ENCODE measurements at places on chromosomes 12 and 14.
A peak's percentile ranks its signal among the peaks of the same experiment; 100 is the strongest.

- no peak for DNase-seq
These were observed 7.1 kb downstream of the RHOF start for GRCh38 chr12:121786440-121786825.

- no peak for DNase-seq
These were observed 15.1 kb downstream of the XRCC3 start for GRCh38 chr14:103699901-103700752.

DNA sequence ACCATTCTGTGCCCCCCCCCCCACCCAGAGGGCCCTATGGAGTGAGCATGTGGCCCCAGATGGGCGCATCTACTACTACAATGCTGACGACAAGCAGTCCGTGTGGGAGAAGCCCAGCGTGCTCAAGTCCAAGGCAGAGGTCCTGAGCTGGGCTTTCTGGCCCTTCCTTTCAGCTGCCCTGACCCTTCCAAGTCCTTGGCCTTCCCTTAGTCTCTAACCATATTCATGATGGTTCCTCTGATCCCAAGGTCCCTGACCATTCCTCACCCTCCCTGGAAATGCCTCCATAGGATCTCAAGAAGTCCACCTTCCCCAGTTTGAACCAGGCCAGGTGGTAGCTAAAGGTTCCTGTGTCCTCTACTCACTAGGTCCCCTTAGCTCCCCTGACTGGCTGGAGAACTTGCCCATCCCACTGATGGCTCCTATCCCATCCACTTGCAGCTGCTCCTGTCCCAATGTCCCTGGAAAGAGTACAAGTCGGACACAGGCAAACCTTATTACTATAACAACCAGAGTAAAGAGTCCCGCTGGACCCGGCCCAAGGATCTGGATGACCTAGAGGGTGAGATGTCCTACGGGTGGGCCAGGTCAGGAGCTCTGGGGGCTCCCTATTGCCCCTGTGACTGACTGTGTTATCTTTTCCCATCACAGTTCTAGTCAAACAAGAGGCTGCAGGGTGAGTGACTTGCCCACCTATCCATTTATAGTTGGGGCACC lies 9.8 kb downstream of the PRPF40B start:
- DNase-seq = no peak

DNA sequence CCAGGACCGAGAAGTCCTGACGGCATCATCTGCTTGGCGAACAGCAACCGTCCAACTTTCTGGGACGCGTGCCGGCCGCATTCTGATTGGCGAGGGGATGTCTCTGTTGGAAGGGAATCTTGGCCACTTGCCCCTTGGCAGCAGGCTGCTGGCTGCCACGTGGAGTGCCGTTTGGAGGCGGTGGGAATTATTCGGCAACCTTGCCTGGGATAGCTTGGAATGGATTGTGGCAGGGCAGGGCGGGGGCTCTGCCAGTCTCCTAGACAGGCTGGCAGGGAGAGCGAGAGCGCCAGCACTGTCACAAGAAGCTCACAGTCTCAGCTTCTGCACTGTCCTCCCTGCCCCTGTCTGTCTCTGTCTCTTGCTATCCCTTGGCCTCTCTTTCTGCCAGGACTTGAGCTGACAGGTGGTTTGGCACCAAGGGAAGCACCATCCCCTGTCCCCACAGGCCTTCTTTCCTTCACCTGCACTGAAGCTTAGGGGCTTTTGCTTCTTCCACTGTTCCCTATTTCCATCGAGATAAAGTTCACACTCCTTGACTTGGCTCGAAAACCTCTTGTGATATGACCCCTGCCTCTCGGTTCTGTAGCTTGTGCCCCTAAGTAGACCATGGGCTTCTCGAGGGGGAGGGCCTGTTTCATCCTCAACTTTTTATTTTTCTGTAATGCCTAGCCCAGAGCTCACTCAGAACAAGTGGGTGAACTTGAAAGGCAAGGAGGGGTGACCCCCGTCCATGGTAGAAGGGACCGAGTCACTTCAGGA lies 201.9 kb downstream of the PHETA1 start:
- DNase-seq = no peak

GRCh38 chr12:67593041-67593440 lies 55.5 kb upstream of the DYRK2 start:
- no peak for DNase-seq

- no peak for DNase-seq
These were observed 31.4 kb downstream of the GALNT16 start for GRCh38 chr14:69291396-69291795.

GRCh38 chr14:93970585-93970964 lies 5.8 kb downstream of the ASB2 start:
- DNase-seq = no peak

DNA sequence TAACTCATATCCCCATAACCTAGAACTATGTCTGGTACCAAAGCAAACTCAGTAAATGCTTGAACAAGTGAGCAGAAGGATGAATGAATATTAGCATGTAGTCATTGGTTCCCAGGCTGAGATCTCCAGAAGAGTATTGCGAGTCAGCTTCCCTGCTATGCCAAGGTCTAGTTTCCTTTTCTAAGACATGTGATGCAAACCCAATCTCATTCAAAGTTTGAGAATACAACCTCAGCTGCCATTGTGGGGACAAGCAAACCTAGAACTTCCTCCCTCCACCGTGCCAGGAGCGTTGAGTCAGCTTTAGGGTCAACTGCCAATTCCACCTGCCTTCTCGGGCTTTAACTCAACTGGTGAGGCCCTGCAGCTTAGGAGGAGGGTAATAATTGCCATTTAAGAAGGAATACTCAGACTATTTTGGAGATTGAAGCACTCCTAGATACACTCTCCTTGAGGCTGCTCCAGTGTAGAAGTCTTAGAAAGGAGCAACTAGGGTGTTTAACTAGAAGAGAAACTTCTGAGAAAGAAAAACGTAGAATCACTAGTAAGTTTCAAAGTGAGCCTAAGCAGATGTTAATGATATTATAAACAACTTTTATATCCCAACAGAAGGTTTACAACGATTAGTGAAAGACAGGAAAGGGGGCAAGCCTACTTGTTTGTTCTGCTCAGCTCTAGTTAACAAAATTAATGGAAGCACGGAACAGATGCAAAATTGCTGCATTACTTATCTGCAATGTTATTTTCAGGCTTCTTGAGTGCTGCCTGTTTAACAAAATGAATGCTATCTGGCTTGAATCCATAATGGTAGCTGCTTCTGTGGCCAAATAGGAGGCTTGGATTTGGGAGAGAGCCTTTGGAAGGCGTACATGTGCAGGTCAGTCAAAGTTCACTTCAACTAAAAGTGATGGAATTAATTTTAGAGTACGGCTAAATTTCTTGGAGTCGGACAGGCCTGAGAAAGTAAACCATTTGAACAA lies 96.9 kb downstream of the HELB start:
- no peak for DNase-seq

DNA sequence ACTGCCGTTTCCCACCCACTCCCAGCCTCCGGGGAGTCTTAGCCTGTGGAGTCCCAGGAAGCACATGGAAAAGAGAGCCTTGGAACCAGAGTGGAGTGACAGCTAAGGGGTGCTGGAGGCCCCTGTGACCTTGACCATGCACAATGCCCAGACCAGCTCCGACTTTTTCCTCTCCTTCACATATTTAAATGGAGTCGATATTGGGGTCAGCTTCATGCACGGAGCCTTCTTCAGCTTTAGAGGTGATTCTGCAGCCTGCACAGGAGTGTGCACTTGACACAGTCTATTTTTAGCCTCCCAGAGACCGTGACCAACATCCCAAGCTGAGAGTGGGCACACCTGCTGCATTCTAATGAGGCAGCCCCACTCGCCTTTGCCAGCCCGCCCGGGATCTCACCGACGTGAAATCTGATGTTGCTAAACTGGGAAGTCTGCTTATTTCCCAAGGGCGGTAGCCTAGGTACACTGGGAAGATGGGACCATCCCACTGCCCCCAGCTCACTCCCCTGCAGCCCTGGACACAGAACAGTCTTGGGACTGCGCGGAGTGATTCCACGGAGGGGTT lies 47.5 kb downstream of the PRMT8 start:
- no peak for DNase-seq

- DNase-seq = no peak
These were observed 7.3 kb downstream of the JAG2 start for GRCh38 chr14:105161309-105161708.

- no peak for DNase-seq
These were observed 328.7 kb downstream of the RAD51B start for GRCh38 chr14:68148276-68148675.

- DNase-seq = no peak
These were observed 33.4 kb upstream of the CISTR start for GRCh38 chr12:53785161-53785560.

DNA sequence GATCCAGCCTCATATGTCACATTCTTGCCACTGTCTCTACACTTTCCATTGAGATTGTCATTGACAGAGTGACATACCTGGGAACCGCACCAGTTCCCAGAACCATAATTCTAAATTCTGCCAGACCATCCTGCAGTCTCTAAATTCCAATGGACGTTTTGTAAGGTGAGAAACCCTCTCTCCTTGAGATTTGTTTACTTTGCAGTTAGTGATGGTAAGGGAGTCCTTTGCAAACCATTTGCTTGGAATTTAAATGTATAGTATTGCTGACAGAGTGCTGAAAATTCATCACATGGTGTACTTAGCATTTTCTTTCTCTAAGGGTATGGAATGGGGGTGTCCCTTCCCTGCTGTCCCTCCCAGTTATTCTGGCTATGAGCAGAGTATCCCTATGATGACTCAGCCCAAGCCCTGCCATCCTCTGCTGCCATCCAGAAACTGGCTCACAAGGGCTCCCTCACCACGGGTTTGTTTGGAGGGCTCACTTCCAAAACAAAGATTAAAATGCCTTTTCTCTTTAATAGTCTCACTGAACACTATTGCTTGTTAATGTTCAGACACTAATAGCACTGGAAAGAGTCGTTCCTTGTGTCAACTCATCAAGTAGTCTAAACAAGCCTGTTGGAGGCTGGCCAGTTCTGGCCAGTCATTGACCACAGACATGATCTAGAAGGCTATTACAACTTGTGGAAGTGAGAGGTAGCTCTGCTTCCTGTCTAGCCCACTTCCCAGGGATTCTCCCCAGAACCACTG lies 129.0 kb upstream of the HMGA2 start:
- no peak for DNase-seq

DNA sequence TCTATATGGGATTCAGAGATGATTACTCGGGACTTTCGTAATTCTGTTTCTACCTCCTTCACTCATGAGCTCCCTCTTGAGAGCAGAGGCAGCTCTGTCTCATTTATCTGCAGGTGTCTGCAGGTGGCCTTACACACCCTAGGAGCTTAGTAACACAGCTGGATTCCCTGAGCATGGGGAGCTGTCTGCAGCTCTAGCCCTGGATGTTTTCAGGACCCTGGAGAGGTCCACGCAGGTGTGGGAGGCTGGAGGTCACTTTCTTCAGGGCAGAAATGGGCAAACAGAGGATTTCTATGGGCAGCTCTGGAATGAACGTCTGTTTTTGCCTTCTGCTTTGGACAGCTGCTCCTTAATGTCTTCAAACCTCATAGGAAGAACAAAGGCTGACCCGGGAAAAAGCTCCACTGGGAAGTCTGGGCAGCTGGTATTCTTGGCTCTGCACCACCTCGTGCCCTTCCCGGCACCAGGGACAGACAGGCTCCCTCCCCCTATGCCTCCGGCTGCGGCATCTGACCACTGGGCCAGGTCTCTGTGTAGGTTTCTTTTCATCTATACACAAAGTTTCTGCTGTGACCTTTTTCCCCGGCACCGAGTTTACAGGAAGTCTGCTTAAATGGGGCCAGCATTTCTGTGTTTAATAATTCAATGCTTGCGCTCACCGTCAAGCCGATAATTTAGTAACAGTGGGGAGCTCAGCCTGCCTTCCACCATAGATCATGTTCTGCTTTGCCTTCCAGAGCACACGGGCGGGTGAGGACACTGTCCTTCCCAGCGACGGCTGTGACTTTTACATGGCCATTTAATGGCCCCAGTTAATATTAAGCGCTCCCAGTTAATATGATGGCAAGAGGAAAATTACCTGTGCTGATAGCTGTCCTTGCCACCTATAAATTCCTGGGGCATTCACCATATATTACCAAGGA lies 320.2 kb upstream of the SFSWAP start:
- no peak for DNase-seq

GRCh38 chr12:76085520-76085868 lies 1.0 kb upstream of the NAP1L1 start:
- no peak for DNase-seq

DNA sequence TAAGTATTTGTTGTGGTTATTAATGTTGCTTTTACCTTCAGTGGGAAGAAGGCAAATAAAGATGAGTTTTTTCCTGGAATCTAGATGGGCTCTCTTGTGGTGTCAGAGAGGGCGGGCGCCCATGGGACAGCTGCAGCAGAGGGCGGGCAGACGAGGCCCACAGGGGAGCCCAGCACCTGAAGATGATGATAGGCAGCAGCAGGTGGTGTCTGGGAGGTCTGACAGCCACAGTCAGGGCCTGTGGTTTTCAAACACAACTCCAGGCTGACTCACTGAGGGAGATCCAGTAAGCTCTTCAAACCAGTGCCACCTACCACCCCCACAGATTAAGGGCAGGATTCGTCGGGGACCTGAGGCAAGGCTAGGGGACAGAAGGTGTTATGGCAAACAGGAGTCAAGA lies 42.8 kb downstream of the NKX2-1 start:
- DNase-seq = peak; percentile 22

DNA sequence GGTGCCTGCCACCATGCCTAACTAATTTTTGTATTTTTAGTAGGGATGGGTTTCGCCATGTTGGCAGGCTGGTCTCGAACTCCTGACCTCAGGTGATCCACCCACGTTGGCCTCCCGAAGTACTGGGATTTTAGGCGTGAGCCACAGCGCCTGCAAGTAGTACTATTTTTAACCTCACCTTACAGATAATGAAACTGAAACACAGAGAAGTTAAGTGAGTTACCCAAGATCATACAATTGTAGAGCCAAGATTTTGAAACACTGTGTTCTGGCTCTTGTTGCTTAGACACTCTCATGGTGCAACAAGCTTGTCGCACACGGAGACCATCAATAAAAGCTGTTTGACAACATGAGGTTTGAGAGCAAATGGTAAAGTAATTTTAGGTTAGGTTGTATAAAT lies 159.1 kb upstream of the LMNTD1 start:
- DNase-seq = no peak

DNA sequence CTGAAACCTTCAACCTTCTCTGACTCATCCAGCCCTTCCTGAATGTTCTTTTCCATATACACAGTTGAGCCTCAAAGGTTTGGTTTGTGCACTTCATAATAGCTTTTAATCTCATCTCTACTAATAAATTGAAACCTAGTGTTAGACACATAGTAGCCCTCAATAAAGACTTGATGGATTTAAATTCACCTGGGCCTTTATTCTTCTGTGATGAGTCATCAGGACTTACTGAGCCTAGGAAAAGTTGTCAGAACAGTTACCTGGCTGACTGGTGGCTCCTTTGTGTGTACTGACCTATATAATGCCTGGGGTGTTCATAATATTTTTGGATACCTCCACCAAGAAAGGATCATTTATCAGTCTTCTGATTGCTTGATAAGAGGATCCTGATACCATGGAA lies 86.4 kb upstream of the NTF3 start:
- DNase-seq = no peak

GRCh38 chr12:31119803-31120211 lies 46.1 kb downstream of the DDX11 start:
- no peak for DNase-seq

GRCh38 chr12:113980537-113981337 lies 14.6 kb upstream of the RBM19 start:
- DNase-seq = no peak

- DNase-seq = no peak
These were observed 24.5 kb downstream of the MOK start for GRCh38 chr14:102280376-102280962.

Measured in stimulated activated CD8-positive, alpha-beta memory T cell treated with anti-CD3 and anti-CD28 coated beads, Interleukin-15, amount 100 ng/mL, for 48 hours (primary cell).